ENCODE measurements at places on chromosomes 6 and 20. TPM values are rescaled to one million over a fixed set of nuclear protein-coding genes. Genes with fewer than 3 reads are reported as not detected.

AGER gene
- total RNA-seq = 2.6 TPM

KHDC1 gene
- 5.5 TPM for total RNA-seq

ZKSCAN8 gene
- total RNA-seq = 53.1 TPM

DAAM2 gene
- total RNA-seq = 28.1 TPM

PROCR gene
- 22.7 TPM for total RNA-seq

RIMS4 gene
- 12.0 TPM for total RNA-seq

MAK gene
- total RNA-seq = 61.8 TPM

ZSWIM1 gene
- total RNA-seq = 9.4 TPM

ARMC2 gene
- 10.3 TPM for total RNA-seq

MUC22 gene
- 0.11 TPM for total RNA-seq

CALHM4 gene
- not detected for total RNA-seq

GMPR gene
- 13.1 TPM for total RNA-seq

OR2H2 gene
- total RNA-seq = not detected

C20orf141 gene
- not detected for total RNA-seq

CST1 gene
- not detected for total RNA-seq

OOEP gene
- total RNA-seq = not detected

ZNF76 gene
- 34.7 TPM for total RNA-seq

PPP1R3G gene
- total RNA-seq = 2.8 TPM

HLA-F gene
- total RNA-seq = 24.5 TPM

ESR1 gene
- total RNA-seq = 0.60 TPM

CFAP206 gene
- total RNA-seq = 3.4 TPM
